ENCODE measurements at places on chromosomes 11 and 22. TPM values are rescaled to one million over a fixed set of nuclear protein-coding genes. Genes with fewer than 3 reads are reported as not detected.

DNA sequence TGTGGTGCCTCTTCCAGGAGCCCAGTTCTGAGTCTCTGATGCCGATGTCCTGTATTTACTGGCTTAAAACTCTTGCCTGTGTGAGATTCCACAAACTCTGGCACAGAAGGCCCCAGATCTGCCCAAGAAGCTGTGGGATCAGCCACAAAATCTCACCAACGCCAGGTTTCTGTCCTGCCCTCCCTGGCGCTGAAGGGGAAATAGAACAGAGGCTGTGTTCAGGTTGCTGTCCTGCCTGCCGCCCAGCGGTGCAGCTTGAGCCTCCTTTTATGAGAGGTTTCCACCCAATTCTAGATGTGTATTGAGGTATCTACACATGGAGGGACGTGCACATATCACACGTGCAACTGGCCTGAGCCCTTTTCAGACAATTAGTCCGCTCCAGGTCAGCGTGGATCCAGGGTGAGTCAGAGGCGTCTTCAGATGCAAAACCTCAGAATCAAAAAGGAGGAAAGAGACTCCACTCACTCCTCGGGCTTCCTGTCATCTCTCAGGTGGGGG lies 2.2 kb downstream of the TMEM80 start:
- no peak for DNase-seq

DNA sequence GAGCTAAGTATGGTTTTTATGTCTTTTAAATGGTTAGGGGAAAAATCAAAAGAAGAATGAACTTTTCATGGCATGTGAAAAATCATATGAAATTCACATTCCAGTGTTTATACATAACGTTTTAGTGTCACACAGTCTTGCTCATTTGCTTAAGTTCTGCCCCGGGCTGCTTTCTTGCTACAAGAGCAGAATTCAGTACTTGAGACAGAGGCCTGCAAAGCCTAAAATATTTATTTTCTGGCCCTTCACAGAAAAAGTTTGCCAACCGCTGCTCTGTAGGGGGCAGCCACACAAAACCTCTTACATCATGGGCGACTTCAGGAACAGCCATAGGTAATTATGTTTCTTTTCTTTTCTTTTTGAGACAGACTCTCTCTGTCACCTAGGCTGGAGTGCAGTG lies 1.0 kb upstream of the ATG2A start:
- DNase-seq, result no peak

DNA sequence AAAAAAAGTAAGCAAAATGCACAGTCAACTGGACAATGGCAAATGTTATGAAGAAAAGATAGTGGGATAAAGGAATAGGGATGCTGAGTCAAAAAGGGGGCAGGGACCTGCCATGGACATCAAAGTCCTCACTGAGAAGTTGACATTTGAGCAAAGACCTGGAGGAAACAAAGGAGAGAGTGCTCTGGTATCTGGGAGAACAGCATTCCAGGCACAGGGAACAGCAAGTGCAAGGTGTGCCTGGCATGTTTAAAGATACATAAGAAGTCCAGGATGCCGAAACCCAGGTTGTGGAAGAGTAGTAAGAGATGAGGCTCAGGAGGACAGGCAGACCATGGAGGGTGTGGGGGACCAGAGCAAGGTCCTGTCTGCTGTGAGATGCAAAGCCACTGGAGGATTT lies 123.3 kb downstream of the RRAS2 start:
- no peak for DNase-seq

The YWHAH gene
- 42.3 TPM for total RNA-seq

- no peak for DNase-seq
Observed at GRCh38 chr11:92225568-92226330, 1.1 kb downstream of the FAT3 start.

GRCh38 chr22:39845529-39845928 lies 48.0 kb downstream of the ENTHD1 start:
- DNase-seq, result no peak

DNA sequence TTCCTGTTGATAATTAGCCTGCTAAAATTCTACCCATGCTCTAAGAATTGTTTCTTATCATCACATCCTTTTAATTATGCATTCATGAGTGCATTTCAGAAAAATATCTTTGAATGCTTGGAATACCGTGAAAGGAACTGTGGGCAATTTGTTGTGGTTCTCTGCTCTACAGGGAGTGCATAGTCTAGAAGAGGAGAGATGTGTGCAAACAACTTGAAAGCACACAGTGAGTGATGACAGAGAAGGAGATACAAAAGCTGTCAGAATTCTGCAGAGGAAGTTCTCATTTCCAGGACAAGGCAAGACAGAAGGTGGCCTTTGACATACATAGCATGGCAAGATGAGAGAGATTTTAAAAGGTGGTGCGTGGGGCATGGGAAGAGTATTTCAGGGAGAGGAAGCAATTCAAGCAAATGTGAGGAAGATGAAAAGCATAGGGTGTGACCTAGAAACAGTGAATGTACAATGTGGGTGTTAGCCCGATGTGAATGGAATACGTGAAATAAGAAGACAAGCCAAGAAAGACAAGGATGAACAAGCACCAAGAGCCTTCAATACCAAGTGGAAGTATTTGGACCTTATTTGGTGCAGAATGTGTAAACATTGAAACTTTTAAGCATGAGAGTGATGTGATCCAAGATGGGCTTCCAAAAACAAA lies 5.0 kb downstream of the MMP8 start:
- DNase-seq, result no peak
